Stimulated activated naive CD4-positive, alpha-beta T cell treated with Interleukin-2 at 50 U/mL for 16 hours (primary cell): ENCODE measurements at places on chromosomes 2 and 18.
A peak's percentile ranks its signal among the peaks of the same experiment; 100 is the strongest.

DNA sequence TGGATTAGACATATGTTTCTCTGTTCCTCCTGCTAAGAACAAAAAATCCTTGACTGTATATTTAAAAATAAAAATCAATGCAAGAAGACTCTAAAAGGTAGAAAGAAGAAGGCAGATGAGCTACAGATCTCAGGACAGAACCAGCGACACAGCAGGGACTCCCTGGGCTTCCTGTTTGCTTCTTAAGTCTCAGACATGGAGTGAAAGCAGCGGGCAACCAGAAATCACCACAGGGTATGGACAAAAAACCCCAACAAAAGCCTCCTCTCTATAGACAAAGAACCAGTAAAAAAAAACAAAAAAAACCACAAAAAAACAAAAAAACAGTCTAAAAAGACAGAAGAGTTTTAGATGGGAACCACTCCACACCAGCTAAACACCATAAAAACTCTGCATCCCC lies 971.0 kb upstream of the GYPC start:
- no peak for DNase-seq

DNA sequence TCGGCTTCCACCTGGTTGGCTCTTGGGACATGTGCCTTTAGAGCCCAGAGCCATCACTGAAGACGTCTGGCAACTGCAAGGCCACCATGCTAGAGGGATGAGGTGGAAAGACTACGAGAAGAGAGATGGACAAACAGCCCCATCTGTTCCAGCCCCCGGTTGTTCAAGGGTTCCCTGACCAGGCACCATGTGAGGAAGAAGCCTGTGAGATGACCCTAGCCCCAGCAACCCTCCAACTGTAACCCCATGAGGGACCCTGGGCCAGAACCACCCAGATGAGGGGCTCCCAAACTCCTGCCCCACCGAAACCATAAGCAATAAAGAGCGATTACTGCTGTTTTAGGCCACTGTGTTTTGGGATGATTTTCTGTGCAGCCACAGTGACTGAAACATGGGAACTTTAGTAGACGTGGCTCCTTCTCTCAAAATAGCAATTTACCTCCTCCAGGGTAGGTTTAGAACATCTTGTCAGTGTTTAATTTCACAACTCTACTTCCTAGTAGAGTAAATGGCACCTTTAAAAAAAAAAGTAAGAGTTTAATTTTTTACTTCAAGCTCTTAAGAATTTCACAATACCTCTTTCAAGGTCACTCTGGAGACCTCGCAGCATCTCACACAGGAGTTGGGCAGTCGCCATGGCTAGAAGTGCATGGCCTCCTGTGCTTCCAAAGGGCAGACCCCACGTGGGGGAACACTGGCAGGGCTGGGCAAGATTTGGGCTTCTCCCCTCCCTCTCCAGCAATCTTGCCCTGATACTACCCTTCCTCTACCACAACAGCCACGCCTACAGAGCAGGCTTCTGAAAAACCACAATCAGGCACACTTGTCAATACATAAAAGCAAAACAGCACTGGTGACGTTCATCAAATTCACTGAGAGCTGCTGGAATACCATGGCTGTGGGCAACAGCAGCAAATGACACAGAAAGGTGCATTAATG lies 48.8 kb downstream of the TMEM163 start:
- peak; percentile 34 for DNase-seq

DNA sequence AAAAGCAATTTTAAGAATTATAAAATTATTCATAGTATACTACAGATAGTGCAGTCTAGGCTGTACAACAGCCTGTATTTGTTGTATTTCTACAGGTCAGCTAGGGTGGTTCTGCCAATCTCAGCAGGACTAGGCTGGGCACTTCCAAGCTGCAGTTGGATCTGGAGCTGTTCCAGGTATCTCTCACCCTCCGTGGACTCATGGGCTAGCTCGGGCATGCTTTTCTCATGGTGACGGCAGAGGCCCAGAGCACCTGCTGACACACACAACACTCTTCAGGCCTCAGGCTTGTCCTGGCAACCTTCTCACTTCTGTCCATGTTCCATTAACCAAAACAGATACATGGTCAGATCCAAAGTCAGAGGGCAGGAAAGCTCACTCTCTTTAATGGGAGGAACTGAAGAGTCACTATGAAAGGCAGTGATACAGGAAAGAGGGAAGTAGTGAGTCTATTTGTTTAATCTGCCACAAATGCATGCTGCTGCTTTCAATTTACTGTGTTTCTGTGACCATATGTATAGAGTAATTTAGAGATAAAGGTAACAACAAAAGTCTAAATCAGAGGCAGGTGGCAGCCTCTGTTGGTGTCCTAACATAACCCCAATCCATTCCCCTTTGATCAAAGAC lies 462.4 kb upstream of the ACVR2A start:
- no peak for DNase-seq

DNA sequence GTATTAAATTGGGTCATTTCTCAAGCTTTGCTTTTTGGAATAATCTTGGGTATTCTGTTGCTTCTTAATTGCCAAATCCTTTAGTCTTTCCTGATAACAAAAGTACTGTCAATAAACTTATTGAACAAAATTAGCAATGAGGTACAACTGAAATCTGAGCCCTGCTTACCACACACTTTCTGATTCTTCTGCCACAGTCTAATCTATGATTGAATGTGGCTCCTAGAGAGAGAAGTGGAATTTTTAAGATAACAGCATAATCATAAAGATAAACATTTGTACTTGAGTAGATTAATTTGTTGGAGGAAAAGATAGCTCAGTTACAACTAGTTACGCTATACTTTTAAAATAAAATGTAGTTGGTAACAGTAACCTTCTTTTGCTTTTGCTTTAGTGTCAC lies 354.8 kb downstream of the CELF4 start:
- DNase-seq, result no peak
